ENCODE measurements at places on chromosomes 4 and X.

- peak; percentile 1 for DNase-seq
Observed at GRCh38 chrX:110836982-110837381, 41.4 kb upstream of the CHRDL1 start.

GRCh38 chr4:170990989-170991589 lies 822.1 kb upstream of the GALNTL6 start:
- DNase-seq: peak; percentile 29

GRCh38 chrX:109184506-109185139 lies 297.3 kb downstream of the GUCY2F start:
- DNase-seq: no peak

GRCh38 chrX:16778545-16778944 lies 7.7 kb upstream of the TXLNG start:
- DNase-seq: no peak

DNA sequence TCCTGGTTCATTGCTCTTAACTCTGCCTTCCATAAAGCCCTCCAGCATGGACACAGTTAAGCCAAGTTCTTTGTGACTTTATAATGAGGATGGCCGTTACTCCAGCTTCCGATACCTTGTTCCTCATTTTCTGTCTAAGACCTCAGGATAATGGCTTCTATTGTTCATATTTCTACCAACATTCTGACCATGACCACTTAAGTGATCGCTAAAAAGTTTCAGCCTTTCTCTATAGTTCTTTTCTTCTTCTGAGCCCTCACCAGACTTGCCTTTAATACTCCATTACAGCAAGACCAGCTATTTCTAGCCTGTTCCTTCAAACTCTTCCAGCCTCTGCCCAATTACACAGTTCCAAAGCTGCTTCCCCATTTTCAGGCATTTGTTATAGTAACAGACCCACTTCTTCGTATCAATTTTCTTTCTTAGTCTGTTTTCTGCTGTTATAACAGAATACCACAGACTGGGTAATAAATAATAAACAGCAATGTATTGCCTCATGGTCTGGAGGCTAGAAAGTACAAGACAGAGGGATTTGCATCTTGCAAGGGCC lies 12.3 kb downstream of the RNF175 start:
- DNase-seq: no peak

DNA sequence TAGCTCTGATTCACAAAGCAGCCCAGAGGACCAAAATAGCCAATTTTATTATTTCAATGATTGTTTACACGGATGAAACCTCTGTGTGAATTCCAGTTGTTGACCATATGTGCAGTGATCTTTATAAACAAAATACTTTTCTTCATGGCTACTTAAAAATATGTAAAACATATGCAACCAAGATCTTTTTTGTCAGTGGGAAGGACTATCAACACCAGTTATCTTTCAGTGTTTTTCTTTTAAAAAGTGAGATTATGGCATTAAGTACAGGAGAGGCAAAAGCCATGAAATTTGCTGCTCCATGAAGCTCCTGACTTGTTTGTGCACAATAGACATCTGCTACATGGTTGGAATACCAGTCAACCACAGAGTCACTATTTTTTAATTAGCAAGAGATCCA lies 184.4 kb downstream of the DKK2 start:
- DNase-seq: no peak

GRCh38 chr4:20158195-20158594 lies 93.5 kb upstream of the SLIT2 start:
- DNase-seq: no peak

- no peak for DNase-seq
Observed at GRCh38 chr4:87632469-87632868, 17.6 kb upstream of the DMP1 start.

DNA sequence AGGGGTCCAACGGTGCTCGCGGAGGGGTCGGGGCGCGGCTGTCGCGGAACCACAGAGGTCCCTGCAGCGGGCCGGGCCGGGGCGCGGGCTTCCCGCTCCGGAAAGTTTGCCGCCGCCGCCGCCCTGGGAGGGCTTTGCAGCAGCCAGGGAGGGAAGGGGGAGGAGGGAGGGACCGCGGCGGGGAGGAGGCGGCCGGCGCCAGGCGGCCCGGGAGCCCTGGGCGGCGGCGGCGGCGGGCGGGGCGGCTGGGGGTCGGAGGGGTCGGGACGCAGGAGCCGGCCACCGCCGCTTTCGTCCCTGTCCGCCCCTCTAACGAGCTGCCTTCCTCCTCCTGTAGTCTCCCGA lies 375 bp downstream of the FGFR3 start:
- peak; percentile 45 for DNase-seq

- no peak for DNase-seq
Observed at GRCh38 chrX:139930916-139931645, 1.8 kb downstream of the ATP11C start.

GRCh38 chr4:31416498-31416897 lies 696.3 kb downstream of the PCDH7 start:
- DNase-seq: no peak

DNA sequence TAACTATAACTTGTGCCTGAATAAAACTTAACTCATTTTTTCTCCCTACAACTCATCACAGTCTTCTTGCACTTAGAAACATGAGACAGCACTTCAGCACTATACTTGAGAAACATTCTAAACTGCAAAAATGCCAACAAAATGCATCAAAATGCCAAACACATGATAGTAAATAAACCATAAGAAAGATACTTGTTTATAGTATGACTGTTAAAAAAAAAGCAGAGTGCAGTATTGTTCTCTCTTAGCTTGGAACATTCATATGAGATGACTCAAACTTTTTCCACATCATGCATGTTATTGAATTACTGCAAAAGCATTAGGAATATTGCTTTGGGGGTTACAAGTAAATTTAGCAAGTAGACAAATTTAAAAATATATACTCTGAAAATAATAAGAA lies 135.7 kb upstream of the ANXA10 start:
- no peak for DNase-seq

- no peak for DNase-seq
Observed at GRCh38 chr4:48400416-48400815, 59.1 kb downstream of the SLAIN2 start.

DNA sequence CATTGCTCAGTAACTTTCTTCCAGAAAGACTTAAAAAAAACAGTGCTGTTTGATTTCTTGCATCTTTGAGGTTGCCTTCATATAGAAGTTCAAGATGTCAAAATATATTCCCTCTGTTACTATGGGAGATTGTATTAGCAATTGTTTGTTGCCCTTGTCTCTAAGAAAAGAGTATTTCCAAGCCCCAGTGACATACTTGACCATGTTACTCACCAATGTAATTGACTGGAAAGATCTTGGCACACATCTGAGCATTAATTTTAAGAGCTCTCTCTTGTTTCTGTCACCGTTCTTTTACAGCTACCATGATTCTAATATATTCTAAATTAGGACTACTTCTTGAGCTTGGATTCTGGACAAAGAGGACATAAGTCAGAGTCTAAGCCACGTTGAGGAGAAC lies 902.7 kb upstream of the EPHA5 start:
- no peak for DNase-seq

GRCh38 chrX:154758696-154759095 lies 4.0 kb upstream of the DKC1 start:
- DNase-seq: no peak

GRCh38 chr4:117455088-117455487 lies 369.7 kb upstream of the TRAM1L1 start:
- DNase-seq: no peak

- no peak for DNase-seq
Observed at GRCh38 chr4:139537292-139537691, 18.7 kb downstream of the SETD7 start.

- no peak for DNase-seq
Observed at GRCh38 chrX:46959985-46960700, 47.9 kb downstream of the JADE3 start.

- DNase-seq: no peak
Observed at GRCh38 chrX:32408389-32408788, 803.0 kb downstream of the DMD start.

- no peak for DNase-seq
Observed at GRCh38 chrX:103369479-103369878, 6.9 kb upstream of the BEX3 start.

DNA sequence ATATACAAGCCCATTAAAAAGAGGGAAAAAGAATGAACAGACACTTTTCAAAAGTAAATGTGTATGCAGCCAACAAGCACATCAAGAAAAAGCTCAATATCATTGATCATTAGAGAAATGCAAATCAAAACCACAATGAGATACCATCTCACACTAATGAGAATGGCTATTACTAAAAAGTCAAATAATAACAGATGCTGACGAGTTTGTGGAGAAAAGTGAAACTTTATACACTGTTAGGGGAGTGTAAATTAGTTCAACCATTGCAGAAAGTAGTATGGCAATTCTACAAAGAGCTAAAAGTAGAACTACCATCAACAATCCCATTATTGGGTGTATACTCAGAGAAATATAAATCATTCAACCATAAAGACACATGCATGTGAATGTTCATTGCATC lies 203.0 kb downstream of the ARAP2 start:
- DNase-seq: no peak

DNA sequence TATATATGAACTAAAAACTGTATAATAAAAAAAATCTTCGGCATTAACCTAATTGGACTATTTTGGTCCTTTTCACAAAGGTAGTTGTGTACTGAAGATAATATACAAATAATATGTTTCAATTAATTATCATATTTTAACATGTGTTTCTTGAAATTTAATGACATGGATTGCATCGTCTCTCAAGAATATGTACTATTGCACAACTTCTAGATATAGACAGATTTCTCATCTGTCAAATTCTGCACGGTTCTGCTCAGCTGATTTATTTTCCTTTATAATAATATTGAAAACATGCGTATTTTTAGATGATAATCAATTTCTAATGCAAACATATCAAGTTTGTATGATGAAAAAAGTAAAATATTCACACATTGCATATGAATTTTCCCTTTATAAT lies 498.7 kb upstream of the PABPC4L start:
- no peak for DNase-seq

DNA sequence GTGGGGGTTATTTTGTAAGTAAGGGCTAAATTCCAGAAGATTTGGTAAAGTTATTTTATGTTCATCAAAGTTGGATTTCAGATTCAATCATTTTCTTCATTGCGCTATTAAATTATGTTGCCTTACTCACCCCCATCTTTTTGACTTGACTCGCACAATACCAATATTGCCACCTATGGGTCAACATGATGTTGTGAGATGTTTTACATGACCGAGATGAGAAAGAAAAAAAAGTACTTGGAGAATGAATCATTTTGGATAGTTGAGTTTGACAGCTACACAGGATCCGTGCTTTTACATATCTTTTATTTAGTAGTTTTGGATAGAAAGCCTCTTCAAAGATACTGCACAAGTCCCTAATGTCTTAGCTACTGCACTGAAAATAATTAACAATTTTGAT lies 224.2 kb upstream of the EMCN start:
- DNase-seq: no peak

GRCh38 chr4:179095585-179096221 lies 1653.5 kb upstream of the AGA start:
- peak; percentile 44 for DNase-seq

DNA sequence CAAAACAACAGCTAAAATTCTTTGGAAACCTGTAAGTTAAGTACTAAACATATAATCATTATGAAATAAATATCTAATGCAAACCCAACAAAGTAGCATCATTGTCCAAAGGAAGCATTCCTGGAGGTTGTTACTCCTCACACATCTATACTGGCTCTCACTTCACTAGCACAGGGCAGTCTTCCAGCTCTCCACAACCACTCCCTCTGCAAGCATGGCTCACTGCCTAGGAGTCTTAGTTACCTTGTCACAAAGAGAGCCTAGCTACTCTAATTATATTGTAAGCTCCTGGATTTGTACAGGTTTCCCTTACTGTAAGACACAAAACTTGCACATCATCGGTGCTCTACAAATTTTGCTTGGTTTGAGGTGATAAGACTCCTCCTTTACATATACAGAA lies 76.1 kb downstream of the AMMECR1 start:
- no peak for DNase-seq

GRCh38 chr4:138851391-138852335 lies 163.9 kb upstream of the NOCT start:
- peak; percentile 23 for DNase-seq

DNA sequence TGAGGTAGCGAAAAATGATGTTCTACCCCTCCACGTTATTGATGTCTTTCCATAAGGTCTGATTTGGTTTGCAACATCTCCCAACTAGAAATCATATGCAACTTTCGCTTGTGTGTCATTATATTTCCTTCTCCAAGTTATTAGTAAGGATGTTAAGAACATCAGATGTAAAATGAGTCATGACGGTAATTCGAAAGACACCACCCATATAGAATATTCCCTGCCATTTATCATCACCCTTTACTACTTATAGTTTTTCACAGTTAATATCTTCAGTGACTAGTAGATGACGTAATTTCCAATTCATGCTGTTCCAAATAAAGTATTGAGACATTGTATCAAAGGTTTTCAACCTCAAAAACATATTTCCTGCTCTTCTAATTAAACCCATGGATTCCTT lies 146.7 kb upstream of the MAP3K15 start:
- no peak for DNase-seq

- no peak for DNase-seq
Observed at GRCh38 chr4:111510535-111510934, 634.7 kb upstream of the FAM241A start.

GRCh38 chrX:104270916-104271512 lies 16.3 kb upstream of the ESX1 start:
- DNase-seq: peak; percentile 23

DNA sequence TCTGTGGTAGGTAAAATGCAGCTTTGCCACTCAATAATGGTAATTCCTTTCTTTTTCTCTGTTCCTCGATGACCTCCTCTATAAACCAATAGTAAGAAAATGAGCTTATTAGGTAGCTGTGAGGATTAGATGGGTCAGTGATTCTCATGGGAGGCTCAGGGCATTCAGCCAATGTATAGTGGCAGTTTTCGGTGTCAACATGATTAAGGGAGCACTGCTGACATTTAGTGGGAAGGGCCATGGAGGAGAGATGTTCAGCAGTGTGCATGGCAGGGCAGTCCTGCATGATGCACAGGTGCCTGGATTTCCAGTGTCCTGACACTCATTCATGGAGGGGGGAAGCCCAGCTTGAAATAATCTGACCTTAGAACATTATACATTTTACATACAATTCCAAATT lies 232.8 kb downstream of the PDGFC start:
- DNase-seq: no peak

- no peak for DNase-seq
Observed at GRCh38 chr4:35163168-35163567, 1081.1 kb downstream of the ARAP2 start.

GRCh38 chrX:29841750-29842149 lies 373.6 kb upstream of the MAGEB2 start:
- no peak for DNase-seq

GRCh38 chr4:97238956-97239666 lies 904.2 kb downstream of the STPG2 start:
- DNase-seq: no peak

- DNase-seq: no peak
Observed at GRCh38 chr4:40190019-40190418, 6.8 kb upstream of the RHOH start.

- no peak for DNase-seq
Observed at GRCh38 chr4:155946486-155946885, 7.2 kb downstream of the CTSO start.
